ENCODE measurements at places on chromosomes 13 and 19.

DNA sequence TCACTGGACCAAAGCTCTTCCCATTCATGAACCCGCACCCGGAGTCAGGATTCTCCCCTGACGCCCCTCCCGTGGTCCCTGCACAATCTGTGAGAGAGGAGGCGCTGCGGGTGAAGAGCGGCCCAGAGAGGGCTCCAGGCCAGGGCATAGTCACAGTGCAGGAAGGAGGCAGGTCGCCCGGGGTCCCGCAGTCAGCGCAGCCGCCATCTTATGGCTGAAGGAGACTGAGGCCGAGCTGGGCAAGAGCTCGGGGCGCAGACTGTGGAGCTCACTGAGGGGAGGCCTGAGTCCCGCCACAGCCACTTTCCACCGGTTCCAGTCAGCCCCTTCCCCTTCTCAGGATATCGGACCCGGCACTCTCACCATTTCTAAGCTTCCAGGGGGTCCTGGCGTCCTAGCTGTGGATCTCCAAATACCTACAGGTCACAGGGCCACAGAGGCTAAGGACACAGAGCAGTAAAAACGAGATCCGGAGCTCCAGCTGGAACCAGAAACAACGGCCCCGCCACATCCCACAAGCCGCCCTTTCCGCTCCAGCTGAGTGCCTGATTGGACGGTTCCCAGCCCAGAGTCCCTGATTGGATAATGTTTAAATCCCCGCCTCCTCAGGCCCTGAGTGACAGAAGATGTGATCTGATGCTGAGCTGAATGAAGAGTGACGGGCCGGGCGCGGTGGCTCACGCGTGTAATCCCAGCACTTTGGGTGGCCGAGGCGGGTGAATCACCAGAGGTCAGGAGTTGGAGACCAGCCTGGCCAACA is at the start of gene ZNF99:
Gene ZNF99 (minus strand): TSS at position 501 of the 760 bp plus-strand sequence. CDS start 135 bp downstream, at position 366.
- no peak for DNase-seq

- no peak for DNase-seq
Observed at GRCh38 chr13:110921209-110921608, 6.3 kb upstream of the ANKRD10 start.

GRCh38 chr19:46402725-46403124 is 10.6 kb downstream of the CCDC8 start:
- no peak for DNase-seq

DNA sequence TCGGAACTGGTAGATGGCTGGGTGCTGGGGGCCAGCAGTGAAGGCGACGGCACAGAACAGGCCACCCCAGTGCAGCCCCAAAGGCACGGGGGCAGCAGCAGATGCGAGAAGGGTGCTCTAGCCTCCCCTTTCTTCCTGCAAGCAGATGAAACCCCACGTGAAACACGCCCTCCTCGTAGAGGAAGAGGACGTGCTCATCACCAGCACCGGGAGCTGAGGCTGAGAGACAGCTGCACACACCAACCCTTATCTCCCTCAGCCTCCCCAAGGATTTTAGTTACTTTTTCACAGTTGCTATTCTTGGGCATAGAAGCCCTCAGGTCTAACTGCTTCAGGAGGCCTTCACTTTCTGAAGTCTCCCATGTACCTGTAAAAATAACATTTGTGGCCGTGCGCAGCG is 11.9 kb downstream of the ZNF787 start:
- no peak for DNase-seq

GRCh38 chr19:48617146-48617937 is 1.6 kb downstream of the RPL18 start:
- no peak for DNase-seq

- DNase-seq, result no peak
Observed at GRCh38 chr19:4937060-4937459, 27.8 kb downstream of the UHRF1 start.

- DNase-seq, result no peak
Observed at GRCh38 chr13:32737111-32737571, 150.9 kb downstream of the PDS5B start.

DNA sequence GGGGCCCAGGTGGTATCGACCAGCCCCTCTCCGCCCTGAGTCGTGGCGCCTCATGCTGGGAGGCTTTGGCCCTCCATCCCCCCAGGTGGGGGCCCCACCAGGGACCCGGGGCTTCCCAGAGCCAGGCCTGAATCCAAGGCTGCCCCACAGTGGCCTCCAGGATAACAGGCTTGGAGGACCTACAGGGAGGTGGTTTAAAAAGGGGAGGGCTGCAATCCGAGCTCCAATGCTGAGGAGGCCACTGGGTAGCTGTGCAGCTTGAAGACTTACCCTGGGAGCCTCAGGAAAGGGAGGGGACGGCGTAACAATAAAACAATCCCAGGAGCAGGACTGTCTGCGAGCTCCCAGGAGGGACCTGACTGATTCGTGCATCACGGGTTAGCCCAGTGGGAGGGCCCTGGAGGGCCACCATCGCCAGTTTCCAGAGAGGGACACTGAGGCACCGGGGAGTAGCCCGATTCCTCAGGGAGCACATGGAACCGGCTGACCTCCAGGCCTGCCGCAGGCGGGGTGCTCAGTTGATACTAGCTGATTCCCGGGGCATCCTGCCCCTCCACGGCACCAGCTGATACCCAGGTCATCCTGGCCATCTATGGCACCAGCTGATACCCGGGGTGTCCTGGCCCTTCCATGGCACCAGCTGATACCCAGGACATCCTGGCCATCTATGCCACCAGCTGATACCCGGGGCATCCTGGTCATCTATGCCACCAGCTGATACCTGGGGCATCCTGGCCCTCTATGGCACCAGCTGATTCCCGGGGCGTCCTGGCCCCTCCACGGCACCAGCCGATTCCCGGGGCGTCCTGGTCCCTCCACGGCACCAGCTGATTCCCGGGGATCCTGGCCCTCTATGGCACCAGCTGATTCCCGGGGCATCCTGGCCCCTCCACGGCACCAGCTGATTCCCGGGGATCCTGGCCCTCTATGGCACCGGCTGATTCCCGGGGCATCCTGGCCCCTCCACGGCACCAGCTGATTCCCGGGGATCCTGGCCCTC is 3.7 kb upstream of the C2CD4C start:
- DNase-seq, result no peak

- DNase-seq, result no peak
Observed at GRCh38 chr19:50567052-50567841, 988 bp downstream of the LRRC4B start.
